Stimulated activated CD4-positive, alpha-beta T cell treated with anti-CD3 and anti-CD28 coated beads, TNF-alpha, amount 100 ng/mL, for 1 hour (primary cell): ENCODE measurements at places on chromosomes 1 and 21.

DNA sequence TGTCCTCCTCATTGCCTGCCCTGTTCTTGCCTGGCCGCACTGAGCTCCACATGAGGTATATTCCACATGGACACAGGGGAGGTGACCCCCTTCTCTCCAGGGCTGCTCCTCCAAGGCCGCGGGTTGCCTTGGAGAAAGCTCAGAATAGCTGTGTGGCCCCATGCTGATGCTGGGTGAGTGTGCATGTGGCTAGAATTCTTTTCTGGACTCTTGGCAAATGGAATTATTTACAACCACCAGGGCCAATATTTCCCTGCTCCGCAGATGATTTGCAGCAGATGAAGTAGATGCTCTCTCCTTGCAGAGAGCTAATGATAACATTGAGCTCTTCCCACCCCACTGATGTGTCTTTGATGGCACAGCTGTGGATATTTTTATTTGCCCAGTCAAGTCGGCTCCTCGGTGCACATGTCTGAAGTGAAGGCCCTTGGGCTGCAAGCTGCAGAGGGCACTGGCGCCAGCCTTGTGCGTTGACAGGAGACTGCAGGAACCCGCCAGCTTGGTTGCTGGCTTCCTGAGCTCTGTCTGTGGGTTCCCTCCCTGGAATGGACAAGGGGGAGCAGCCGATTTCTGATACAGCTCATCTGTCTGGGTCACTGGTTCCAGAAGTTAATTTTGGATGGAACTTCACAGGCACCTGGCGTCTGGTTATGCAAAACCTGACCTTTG, 404.7 kb upstream of the VAMP3 start:
- no peak for DNase-seq

DNA sequence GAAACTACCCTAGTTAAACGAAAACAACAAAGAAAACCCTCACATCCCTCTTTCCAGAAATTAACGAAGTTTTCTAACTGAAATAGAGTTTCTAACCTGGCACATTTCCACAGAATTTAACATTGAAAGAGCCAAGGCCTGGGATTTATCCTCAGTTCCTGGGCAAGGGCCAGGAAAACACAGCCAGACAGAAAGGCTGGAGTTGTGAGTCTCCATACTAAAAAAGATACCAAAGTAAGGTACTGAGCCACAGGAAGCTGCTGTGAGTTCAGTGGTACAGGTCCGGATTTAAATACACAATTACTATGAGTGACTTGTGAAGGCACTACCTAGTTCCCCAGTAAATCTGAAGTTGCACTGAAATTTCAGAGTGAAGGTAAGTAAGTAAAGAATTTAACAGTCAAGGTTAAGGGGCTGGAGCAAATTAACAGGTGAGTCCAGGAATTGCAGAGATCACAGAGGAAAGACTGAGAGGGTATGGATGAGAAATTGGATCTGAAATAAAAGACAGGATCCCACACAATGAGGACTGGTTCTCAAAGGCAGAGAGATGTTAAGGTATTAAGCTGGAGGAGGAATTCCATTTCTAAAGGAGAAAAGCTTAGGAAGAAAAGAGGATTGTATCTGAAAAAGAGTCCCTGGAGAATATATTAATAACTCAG, 905 bp downstream of the LIX1L start:
- no peak for DNase-seq

- no peak for DNase-seq
Observed at GRCh38 chr1:18735224-18735997, 104.8 kb downstream of the PAX7 start.

DNA sequence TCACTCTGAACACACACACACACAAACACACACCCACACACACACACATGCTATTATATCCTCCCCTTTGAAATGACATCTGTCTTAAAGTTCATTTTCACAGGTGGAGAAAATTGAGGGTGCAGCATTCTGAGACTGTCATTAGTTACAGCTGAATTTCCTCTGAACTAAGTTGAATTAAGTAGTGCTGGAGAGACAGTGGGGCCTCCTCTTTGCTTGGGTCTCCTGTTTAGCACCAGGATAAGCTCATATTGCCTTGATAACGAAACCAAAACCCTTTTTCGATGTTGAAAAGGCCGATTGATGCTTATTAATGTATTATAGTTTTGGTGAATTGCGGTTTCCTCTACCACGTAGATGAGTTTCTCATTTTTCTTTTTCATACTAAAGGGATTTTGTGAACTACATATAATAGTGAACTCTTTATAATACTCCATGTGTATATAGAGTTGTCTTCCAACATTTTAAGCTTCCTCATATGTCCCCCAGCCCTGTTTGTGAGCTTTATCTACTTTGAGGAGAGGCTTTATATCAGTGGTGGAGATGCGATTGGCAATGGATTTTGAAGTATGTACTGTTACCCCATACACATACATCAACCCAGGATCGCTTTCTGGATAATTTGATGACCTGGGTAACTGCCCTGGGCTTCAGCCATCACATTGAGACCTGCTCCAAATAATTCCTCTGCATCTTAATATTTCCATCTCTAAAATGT, 17.4 kb downstream of the DYNLT5 start:
- DNase-seq, result no peak

GRCh38 chr1:42981255-42981805, 22.7 kb upstream of the SLC2A1 start:
- no peak for DNase-seq
